Left renal pelvis (tissue), 4 donors: ENCODE measurements at places on chromosomes 11 and 22. TPM values are rescaled to one million over a fixed set of nuclear protein-coding genes. Genes with fewer than 3 reads are reported as not detected.

GRCh38 chr22:36902143-36902926, 11.1 kb upstream of the CSF2RB start:
- no peak for DNase-seq

- no peak for DNase-seq
Observed at GRCh38 chr11:64878223-64878493, 263 bp downstream of the EHD1 start.

GRCh38 chr11:91081440-91082043, 858.7 kb upstream of the CHORDC1 start:
- no peak for DNase-seq

- DNase-seq = no peak
Observed at GRCh38 chr11:134196756-134197155, 27.0 kb downstream of the NCAPD3 start.

GRCh38 chr11:33885338-33886005, 6.4 kb downstream of the LMO2 start:
- no peak for DNase-seq

The VSIG10L2 gene
- not detected for polyA plus RNA-seq

The JAM3 gene
- 59.2 TPM for polyA plus RNA-seq

The NNMT gene
- polyA plus RNA-seq = 1.2 TPM

The LDLRAD3 gene
- polyA plus RNA-seq = 21.9 TPM

The CCDC73 gene
- polyA plus RNA-seq = 0.19 TPM

The PRDX5 gene
- polyA plus RNA-seq = 185 TPM

The OR2AT4 gene
- polyA plus RNA-seq = 0.04 TPM
